ENCODE measurements at places on chromosomes 6 and 20.
A peak's percentile ranks its signal among the peaks of the same experiment; 100 is the strongest.

DNA sequence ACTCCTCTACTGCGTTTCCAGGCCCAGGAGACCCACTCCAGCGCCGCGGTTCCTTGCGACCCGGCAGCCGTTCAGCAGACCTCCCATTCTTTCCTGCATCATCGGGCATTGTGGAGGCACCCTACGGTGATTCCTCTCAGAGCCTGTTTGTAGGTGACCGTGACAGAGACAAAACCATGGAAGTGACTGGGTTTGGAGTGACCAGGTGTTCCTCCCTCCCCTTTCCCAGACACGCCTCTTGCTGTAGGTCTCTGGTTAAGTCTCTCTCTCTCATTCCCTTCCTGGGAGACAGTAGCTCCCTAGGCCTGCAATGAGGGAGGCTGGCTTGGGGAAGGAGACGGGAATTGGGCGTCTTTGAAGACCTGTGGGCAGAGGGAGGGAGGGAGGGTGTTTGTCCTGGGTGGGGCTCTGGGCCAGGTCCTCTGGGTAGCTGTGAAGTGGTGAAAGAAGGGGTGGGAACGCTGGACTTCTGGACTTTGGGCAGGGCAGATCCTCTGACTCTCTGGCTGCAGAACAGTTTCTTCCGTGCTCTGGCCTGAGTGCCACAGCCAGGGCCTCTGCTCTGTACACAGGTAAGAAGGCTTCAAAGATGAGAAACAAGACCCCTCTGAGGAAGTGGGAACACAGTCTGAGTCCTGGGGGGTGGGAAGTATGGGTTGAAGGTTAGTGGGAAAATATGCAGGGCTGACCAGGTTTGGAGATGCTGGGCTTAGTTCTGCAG lies 763 bp downstream of the KLC4 start:
- no peak for DNase-seq

- no peak for DNase-seq
Observed at GRCh38 chr20:41072190-41072863, 43.7 kb downstream of the TOP1 start.

DNA sequence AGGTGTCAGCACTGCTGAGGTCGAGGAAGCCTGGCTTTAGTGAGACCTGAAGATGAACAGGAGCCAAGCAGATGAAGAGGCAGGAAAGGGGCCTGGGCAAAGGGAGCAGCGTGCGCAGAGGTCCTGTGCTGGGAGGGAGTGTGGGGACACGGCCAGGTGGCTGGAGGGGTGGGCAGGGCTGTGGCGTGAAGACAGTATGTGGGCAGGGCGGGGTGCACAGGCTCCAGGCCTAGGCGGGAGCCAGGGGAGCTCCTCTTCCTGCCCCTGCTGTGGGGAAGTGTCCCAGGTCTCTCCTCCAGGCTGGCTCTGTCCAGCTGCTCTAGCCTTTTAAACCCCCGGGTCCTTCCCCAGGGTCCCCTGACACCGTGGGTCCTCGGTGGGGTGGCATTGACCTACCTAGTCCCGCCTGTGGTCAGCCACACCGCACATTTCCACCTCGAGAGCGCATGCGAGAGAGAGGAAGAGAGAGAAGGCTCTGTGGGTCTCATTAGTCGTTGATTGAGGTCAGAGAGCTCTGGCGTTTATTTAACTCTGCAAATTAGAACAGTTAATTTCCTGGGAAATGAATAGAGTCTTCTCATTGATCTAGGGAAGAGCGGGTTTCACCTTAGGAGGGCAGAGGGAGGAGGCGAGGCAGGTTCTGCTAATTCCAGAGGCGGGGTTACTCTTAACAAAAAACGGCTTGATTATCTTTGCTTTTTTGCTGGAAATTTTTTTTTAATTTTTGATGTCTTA lies 68.8 kb downstream of the CDH4 start:
- no peak for DNase-seq

DNA sequence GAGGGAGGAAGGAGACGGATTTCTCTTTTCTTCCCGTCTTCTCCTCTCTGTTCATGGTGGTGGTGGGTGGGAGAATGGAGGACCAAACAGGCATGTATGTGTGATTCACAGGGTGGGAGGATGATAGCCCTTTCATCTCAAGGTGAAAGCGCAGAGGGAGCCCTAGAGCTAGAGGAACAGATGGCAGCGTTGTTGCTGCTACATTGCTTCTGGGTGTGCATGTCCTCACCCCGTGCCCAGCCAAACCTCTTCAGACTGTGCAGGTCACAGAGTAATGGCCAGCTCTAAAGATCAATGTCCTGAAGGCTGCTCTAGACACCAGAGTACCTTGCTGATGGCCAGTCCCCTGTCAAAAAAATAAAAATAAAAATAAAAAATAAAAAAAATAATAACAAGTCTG lies 301.8 kb downstream of the TBC1D7 start:
- DNase-seq, result no peak

- no peak for DNase-seq
Observed at GRCh38 chr20:8423482-8423881, 291.4 kb downstream of the PLCB1 start.

DNA sequence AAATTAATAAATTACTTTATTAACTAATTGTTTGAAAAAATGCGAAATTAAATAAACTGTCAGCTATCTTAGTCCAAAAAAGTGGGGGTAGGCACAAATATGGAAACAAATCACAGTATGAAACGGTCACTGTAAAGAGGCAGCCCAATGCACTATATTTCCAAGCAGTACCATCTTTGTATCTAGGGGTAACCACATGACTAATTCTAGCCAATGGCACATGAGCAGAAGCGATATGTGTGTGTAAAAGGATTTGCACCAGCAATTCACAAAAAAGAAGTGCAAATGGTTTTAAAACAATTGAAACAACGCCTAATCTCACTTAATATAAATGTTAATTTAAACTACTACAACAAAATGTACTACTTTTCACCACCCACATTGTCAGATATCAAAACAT lies 164.9 kb upstream of the PRND start:
- DNase-seq, result no peak

DNA sequence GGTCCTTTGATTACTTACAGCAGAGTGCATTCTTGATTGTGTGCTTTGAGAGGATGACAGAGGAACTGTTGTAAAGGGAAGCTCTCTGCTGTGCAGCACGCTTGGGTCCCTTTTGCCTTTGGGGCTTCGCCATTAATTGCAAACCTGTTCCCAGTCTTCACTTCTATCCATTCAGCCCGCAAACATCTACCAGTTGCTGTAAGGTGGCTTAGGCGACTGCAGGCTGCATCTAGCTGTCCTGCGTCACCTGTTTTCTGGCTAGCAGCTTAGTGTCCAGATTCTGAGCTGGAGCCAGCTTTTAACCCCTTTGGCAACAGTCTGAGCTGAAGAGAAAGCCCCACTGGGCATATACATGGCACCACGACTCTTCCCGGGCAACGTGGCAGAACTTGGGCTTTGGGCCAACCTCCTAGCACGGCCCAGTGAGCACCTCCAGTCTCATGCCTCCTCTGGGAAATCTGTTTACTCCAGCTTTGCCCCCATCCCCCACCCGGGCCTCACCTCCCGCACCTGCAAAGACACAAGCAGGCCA lies 2.5 kb upstream of the FASTKD5 start:
- no peak for DNase-seq

GRCh38 chr20:16714242-16714641 lies 15.6 kb upstream of the SNRPB2 start:
- DNase-seq, result no peak

DNA sequence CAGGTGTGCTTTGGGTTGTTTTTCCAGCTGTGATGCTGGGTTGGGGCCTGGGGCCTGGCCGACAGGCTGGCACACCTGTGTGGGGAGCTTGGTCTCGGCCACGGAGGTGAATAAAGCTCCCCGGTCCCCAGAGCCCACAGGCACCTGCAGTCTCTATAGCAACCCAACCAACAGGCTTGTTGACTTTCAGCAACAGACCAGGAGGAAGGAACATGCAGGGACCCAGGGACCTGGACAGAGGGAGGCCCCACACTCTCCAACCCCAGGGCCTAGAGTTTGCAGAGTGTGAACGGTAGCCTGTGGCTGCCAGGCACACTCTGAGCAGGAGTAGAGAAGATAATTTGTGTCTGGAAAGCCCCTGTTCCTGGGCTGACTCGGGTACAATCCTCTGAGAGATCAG lies 14.6 kb upstream of the SYNJ2 start:
- DNase-seq, result no peak

GRCh38 chr6:49826743-49827406 lies 39.5 kb downstream of the CRISP1 start:
- DNase-seq, result no peak

DNA sequence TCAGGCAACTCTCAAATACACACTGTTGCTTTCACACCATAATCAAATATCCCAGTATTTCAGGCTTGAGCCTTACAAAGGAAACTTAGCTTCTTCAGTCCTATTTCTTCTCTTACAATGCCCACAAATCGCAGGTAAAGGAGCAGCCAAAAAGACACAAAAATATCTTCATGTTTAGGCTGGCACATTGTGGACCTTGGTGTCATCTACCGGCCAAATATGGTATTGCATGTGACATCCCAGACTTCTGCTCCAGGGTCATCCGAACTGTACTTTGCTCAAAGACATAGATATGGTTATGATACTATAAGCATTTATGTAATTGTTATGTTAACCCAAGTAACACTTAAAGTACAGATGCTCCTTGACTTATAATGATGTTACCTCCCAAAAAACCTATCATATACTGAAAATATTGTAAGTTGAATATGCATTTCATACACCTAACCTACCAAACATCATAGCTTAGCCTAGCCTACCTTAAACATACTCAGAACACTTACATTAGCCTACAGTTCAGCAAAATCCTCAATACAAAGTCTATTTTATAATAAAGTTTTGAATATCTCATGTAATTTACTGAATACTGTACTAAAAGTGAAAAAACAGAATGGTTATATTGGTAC lies 4.6 kb downstream of the OR2H2 start:
- DNase-seq, result peak; percentile 7

GRCh38 chr20:19285436-19285835 lies 73.0 kb downstream of the SLC24A3 start:
- DNase-seq, result no peak

- DNase-seq, result no peak
Observed at GRCh38 chr6:10655508-10656055, 38.8 kb downstream of the C6orf52 start.

GRCh38 chr20:24984961-24985640 lies 7.5 kb downstream of the APMAP start:
- no peak for DNase-seq

DNA sequence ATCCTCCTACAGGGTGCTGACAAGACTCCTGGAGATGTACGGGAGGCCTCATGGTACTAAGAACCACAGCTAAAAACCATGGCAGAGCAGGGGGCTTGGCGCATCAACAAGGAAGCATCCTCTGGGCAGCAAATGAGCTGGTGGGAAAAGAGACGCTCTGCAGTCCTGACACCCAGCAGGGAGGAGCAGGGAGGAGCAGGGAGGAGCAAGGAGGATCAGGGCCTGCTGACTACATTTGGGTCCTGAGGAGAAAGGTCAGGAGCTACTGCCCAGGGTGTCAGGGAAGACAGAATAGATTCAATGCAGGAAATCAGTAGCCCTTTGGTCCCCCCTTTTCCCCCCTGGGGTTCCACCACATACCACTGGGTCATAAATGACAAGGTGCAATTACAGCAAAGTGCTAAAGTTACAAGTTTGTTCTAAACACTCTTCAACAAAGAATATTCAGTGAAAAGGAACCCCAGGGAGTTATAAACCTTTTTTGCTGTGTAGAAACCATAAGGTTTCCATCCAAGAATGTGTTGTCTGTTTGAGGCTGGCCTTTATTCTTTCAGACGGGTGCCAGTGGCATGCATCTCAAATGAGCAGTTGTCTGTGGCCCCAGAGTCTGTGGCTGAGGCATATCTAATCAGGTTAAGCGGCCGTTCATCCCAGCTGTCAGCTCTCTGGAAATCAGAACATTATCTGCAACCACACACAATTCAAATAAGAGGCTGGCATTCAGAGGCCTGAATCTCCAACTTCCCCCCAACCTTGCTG lies 325.0 kb downstream of the CDC5L start:
- no peak for DNase-seq

GRCh38 chr6:131317516-131317915 lies 182.2 kb downstream of the AKAP7 start:
- DNase-seq, result no peak

- no peak for DNase-seq
Observed at GRCh38 chr6:148898376-148899014, 151.7 kb downstream of the UST start.

DNA sequence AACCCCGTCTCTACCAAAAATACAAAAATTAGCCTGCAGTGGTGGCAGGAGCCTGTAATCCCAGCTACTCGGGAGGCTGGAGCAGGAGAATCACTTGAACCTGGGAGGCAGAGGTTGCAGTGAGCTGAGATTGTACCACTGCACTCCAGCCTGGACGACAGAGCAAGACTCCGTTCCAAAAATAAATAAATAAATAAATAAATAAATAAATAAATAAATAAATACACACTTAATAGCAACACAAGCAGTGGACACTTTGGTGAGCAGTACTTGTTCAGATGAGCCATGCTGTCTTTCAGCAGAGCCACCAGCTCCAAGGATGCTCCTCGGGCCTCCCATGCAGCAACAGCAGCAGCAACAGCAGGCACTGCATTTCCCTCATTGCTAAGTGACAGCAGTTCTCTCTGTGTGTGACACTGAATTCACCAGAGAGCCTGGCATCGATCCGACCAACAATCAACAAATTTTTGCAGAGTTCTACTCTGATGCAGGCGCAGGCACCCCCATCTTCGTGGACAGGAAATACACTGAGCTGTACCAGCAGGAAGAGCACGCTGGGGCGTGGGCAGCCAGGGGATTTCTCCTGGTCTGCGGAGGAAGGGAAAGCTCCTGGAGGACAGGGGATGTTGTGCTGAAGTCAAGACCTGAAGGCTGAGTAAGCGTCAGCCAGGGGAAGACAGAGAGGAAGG lies 54.0 kb upstream of the SNX9 start:
- no peak for DNase-seq

GRCh38 chr6:4364172-4364571 lies 228.8 kb upstream of the ECI2 start:
- DNase-seq, result no peak

DNA sequence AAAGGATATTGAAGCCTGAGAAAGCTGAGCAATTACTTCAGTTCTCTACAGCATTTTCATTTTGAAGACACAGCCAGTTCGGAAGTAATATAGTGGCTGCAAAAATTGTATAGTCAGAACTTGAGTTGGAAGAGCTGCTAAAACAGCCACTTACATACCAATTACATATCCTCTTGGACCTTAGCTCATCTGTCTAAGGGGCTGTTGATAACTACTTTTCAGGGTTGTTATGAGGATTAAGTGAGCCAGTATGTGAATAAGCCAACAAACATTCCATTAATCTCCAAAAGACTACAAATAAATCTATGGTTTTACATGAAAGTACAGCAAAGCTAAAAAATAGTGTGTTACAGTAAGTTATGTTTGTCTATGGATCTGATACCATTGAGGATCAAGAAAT lies 59.7 kb downstream of the TMEM200A start:
- DNase-seq, result no peak

GRCh38 chr6:28880894-28881780 lies 42.6 kb downstream of the TRIM27 start:
- DNase-seq, result peak; percentile 43

GRCh38 chr6:96775727-96776400 lies 61.4 kb downstream of the GPR63 start:
- no peak for DNase-seq

DNA sequence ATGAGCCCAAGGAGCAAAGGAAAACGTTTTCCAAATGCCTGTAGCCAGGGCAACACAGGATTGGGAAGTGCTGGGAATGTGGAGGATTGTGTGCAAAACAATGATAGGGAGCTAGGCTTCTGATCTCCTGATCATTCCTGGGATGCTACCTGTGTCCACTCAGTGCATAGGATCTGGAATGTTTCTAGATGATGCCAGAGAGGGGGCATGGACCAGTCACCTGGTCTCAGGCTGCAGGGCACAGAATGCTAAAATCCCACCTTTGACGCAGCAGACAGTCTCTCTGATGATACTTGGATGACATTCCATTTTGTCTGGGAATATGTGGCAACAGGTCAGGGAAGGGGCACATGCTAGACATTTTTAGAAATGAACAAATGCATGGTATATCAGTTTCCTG lies 128.9 kb downstream of the CLIC5 start:
- no peak for DNase-seq
